GM12892 (cell line): ENCODE measurements at places on chromosomes 4 and X.

DNA sequence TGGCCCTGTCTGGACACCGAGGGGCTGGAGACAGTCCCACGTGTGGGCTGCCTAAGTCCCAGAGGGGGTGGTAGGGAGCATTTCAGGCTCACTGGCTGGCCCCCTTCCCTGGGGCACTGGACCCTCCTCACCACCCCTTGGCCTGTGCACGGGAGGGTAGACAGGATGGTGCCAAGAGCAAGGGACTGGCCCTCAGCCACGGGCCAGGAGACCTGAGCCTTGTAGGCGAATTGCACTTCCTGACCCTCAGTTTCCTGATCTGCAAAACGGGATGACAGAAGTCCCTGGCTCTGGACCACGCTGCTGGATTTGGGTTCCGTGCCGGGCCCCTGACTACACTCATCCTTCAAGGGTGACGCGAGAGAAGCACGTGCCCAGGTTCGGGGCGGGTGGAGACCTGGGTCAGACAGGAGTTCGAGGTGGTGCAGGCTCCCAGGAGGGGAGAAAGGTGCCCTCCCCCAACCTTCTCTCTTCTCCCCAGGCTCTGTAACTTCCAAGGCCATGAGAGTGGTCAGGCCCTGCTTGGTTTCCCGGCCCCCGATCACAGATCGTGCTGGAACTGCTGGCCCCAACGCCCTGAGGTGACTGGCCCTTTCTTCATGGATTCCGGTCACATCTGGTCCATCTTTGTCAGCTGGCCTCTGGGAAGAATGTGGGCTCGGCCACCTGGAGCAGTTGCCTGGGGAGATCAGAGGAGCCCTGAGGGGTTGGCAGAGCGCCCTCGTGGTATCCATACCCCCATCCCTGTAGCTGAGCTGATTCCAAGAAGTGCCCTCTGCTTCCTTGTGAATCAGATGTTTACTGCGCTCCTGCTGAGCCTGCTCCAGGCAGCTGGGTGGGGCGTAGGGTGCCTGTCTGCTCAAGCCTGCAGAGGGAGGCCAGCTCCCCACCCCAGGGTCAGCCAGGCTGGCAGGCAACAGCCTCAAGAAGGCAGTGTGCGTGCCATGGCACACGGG lies 3.3 kb downstream of the SH3BP2 start:
- DNase-seq, result no peak

- no peak for DNase-seq
Observed at GRCh38 chrX:7730071-7730470, 112.9 kb upstream of the VCX start.

DNA sequence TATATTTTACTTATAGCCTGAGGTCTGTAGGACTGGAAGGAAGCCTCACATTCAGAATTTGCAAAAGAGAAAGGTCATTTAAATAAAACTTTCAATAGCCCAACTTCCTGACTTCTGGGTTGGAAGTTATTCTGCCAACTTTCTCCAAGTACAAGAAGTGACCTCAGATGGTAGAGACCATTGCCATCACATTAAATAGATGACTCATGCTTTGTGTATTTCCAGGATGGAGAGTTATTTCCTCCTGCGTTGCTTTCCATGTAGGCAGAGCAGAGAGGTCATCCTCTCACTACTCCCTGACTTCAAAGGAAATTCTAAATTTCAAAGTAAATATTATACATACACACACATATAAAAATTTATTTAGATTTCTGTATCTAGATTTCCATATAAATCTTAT lies 73.0 kb upstream of the NR3C2 start:
- no peak for DNase-seq

- DNase-seq, result no peak
Observed at GRCh38 chrX:120726294-120726693, 96.4 kb upstream of the C1GALT1C1 start.

GRCh38 chrX:9921407-9921806 lies 45.8 kb upstream of the CLDN34 start:
- DNase-seq, result no peak

GRCh38 chrX:16788477-16788876 lies 2.2 kb downstream of the TXLNG start:
- DNase-seq, result no peak
